Activated T-helper 2 cell treated with anti-CD3 and anti-CD28 coated beads, Interferon-gamma antibody, Interleukin-2, Interleukin-4, amounts not matched to agents 10 μg/mL and 5 μg/mL and 100 μg/mL, durations not matched to agents 14 hours and 24 hours and 36 hours (primary cell): ENCODE measurements at places on chromosomes 16 and 17.

GRCh38 chr17:40818343-40818732 lies 4.1 kb downstream of the KRT10 start:
- peaks cover 40% of the 10 kb centered on the region for H3K36me3 ChIP-seq
- peak overlapping the region; percentile 96 for H3K4me3 ChIP-seq
- peaks cover 25% of the 10 kb centered on the region for H3K4me1 ChIP-seq
- DNase-seq = no peak

GRCh38 chr17:49106321-49107210 lies 26.0 kb upstream of the B4GALNT2 start:
- no peak overlapping the region for H3K4me3 ChIP-seq
- DNase-seq = no peak
- H3K27ac ChIP-seq = no peak overlapping the region
- H3K27me3 ChIP-seq = peaks cover 11% of the 10 kb centered on the region
- no peaks in the 10 kb centered on the region for H3K36me3 ChIP-seq

DNA sequence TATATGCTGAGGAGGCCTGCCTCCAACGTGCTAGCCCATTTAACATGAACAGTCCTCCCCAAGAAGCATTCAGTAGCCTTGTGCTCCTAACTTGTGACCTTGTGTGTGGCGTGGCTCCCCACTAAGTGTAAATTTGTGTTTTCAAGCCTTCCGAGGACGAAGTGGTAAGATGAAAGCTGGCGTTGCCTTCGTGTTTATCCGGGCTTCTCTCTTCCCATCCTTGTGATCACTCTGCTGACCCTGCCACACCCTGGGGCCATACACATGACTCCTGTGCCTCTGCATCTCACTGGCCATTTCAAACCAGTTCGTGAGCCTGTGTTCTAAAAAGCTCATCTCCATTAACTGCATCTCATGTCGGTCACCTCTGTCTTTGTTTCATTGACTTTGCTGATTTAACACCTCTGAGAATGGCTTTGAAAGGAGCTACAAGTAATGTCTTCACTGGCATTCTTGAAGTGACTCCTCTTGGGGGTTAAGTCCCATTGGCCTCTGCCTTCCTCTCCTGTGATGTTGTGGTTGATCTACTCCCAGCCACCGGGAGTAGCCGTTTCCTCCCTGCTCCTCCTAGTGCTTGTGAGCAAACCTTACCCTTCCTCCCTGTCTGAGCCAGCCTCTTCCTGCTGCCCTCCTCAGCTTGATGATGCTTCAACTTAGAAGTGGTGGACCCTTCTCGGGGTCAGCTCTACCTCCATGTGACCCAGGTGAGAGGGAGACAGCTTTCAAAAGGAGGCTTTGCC lies 27.4 kb upstream of the NAGLU start:
- no peak overlapping the region for H3K4me3 ChIP-seq
- peaks cover 4% of the 10 kb centered on the region for H3K4me1 ChIP-seq
- DNase-seq = no peak
- peaks cover 4% of the 10 kb centered on the region for H3K27me3 ChIP-seq

DNA sequence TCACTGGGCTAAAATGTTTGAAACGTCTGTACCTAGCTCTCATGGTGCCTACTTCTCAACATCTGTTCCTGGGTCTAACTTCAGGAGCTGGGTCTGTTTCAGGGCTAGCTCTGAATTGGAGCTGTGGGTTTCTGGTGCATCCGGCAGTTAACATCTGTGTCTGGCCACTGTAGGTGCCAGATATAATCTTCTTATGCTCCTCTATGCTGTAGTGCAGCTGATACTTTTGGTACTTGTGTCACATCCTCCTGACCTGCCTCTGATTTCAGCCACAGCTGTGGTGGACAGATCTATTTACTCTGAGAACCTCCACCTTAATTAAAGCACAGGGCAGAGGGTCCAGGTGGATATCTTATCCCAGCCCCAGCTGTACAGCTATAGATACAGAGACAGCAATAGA lies 496.5 kb upstream of the CDH11 start:
- no peaks in the 10 kb centered on the region for H3K27me3 ChIP-seq
- DNase-seq = no peak
- H3K36me3 ChIP-seq = no peaks in the 10 kb centered on the region

- no peaks in the 10 kb centered on the region for H3K4me1 ChIP-seq
- peaks cover 2% of the 10 kb centered on the region for H3K27me3 ChIP-seq
- H3K4me3 ChIP-seq = no peak overlapping the region
- no peak for DNase-seq
Observed at GRCh38 chr17:21359483-21359840, 16.7 kb upstream of the KCNJ12 start.

DNA sequence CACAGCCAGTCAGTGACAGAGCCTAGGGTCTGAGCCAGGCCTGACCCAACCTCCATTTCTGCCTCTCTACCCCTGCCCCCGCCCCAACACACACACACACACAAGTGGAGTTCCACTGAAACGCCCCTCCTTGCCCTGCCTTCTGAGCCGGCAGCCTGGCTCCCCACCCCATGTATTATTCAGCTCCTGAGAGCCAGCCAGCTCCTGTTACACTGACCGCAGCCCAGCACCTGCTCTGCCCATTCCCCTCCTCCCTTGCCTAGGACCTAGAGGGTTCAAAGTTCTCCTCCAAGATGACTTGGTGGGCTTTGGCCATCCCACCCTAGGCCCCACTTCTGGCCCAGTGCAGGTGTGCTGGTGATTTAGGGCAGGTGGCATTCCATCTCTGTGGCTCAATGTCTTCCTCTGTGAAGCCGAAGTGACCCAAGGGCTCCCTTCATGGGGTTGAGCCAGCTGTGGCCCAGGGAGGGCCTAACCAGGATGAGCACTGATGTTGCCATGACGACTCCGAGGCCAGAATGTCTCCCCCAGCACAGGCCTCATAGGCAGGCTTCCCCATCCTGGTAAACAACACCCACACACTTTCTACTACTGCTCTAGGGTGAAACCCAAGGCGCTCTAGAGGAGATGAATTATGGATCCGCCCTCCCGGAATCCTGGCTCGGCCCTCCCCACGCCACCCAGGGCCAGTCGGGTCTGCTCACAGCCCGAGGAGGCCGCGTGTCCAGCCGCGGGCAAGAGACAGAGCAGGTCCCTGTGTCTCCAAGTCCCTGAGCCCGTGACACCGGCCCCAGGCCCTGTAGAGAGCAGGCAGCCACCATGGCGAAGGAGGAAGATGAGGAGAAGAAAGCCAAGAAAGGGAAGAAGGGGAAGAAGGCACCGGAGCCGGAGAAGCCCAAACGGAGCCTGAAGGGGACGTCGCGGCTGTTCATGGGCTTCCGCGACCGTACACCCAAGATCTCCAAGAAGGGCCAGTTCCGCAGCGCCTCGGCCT lies 9.7 kb downstream of the MYO15A start:
- no peaks in the 10 kb centered on the region for H3K4me1 ChIP-seq
- H3K27ac ChIP-seq = no peak overlapping the region
- H3K27me3 ChIP-seq = no peaks in the 10 kb centered on the region
- DNase-seq = no peak
- no peak overlapping the region for H3K4me3 ChIP-seq
- no peaks in the 10 kb centered on the region for H3K36me3 ChIP-seq

- H3K27ac ChIP-seq = no peak overlapping the region
- peaks cover 11% of the 10 kb centered on the region for H3K4me1 ChIP-seq
- no peaks in the 10 kb centered on the region for H3K36me3 ChIP-seq
- H3K27me3 ChIP-seq = peaks cover 35% of the 10 kb centered on the region
- H3K4me3 ChIP-seq = no peak overlapping the region
Observed at GRCh38 chr17:977166-977565, 2.4 kb downstream of the NXN start.

DNA sequence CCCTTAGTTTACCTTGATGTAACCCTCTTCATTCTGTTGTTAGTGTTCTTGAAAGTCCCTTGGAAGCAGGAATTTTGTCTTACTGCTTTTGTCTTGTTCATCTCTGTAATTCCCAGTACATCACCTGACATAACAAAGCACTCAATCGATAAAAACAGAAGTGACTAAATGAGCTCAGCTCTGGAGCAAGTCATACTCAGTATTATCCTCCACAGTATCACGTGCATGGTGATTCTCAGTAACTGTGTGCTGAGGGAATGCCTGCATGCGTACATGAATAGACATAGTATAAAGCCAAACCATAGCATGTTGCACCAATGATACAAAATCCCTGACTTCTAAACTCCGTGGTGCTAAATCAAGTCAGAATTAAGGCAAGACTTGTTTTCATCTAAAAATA lies 7.2 kb downstream of the KRT38 start:
- H3K4me1 ChIP-seq = no peaks in the 10 kb centered on the region
- no peak overlapping the region for H3K4me3 ChIP-seq
- no peaks in the 10 kb centered on the region for H3K36me3 ChIP-seq
- H3K27ac ChIP-seq = no peak overlapping the region
- no peak for DNase-seq

GRCh38 chr17:79874329-79874981 lies 35.2 kb upstream of the CBX4 start:
- no peaks in the 10 kb centered on the region for H3K36me3 ChIP-seq
- no peak for DNase-seq
- peaks cover 6% of the 10 kb centered on the region for H3K27me3 ChIP-seq
- H3K27ac ChIP-seq = no peak overlapping the region

- peaks cover 15% of the 10 kb centered on the region for H3K4me1 ChIP-seq
- H3K36me3 ChIP-seq = no peaks in the 10 kb centered on the region
- no peak overlapping the region for H3K4me3 ChIP-seq
- H3K27ac ChIP-seq = no peak overlapping the region
- H3K27me3 ChIP-seq = peaks cover 10% of the 10 kb centered on the region
Observed at GRCh38 chr17:65093930-65094329, 37.4 kb upstream of the GNA13 start.

DNA sequence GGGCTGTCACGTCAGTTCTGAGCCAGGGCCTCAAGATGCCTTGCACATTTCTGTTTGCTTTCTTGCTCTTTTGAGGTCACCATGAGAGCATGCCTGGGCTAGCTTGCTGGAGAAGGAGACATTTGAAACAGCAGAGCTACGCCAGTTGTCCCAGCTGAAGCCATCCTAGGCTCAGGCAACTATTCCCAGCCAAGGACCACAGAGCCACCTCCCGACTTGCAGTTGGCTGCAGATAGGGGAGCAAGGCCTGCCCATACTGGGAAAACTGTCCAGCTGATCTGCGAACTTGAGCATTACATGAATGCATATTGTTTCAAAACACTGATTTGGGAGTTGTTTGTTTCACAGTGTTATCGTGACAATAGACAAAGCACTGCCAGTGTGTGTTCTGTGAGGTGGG lies 340.8 kb downstream of the XYLT1 start:
- no peak overlapping the region for H3K4me3 ChIP-seq
- peaks cover 68% of the 10 kb centered on the region for H3K36me3 ChIP-seq
- no peaks in the 10 kb centered on the region for H3K27me3 ChIP-seq
- no peak for DNase-seq
- peaks cover 9% of the 10 kb centered on the region for H3K4me1 ChIP-seq

- H3K4me1 ChIP-seq = peaks cover 28% of the 10 kb centered on the region
- no peaks in the 10 kb centered on the region for H3K36me3 ChIP-seq
- H3K27me3 ChIP-seq = peaks cover 67% of the 10 kb centered on the region
- no peak overlapping the region for H3K4me3 ChIP-seq
- no peak for DNase-seq
Observed at GRCh38 chr17:56599088-56599487, 5.6 kb downstream of the NOG start.

DNA sequence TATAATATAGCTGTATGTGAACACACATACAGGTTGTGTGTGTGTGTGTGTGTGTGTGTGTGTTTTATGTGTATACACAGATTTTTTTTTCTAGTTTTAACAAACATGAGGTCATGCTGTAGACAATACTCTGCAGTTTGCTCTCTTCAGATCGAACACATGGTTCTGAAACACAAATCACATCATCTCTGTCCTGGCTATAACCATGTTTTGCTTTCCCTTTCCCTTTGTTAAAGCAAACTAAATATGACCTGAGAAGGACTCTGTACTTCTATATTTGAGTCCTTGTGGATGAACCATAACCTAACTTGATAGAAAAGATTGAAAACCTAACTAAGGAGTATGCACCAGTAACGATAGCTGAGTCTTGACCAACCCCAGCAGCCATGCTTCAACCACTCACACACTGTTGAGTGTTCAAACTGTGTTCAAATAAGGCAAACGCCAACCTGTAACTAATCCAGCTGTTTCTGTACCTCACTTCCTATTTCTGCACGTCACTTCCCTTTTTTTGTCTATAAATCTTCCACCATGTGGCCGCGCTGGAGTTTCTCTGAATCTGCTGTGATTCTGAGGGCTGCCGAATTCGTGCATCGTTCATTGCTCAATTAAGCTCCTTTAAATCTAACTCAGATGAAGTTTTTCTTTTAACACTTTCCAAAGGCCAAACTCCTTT lies 303.8 kb downstream of the HS3ST3B1 start:
- no peaks in the 10 kb centered on the region for H3K4me1 ChIP-seq
- no peak overlapping the region for H3K27ac ChIP-seq
- no peaks in the 10 kb centered on the region for H3K36me3 ChIP-seq
- no peak for DNase-seq
- no peaks in the 10 kb centered on the region for H3K27me3 ChIP-seq
- H3K4me3 ChIP-seq = no peak overlapping the region

- no peak for DNase-seq
- H3K36me3 ChIP-seq = no peaks in the 10 kb centered on the region
- H3K4me3 ChIP-seq = no peak overlapping the region
Observed at GRCh38 chr16:54585094-54585997, 298.8 kb upstream of the IRX3 start.

GRCh38 chr17:45792437-45792836 lies 8.3 kb downstream of the CRHR1 start:
- no peak overlapping the region for H3K27ac ChIP-seq
- H3K27me3 ChIP-seq = peaks cover 40% of the 10 kb centered on the region
- H3K36me3 ChIP-seq = no peaks in the 10 kb centered on the region
- DNase-seq = no peak
- H3K4me1 ChIP-seq = no peaks in the 10 kb centered on the region

DNA sequence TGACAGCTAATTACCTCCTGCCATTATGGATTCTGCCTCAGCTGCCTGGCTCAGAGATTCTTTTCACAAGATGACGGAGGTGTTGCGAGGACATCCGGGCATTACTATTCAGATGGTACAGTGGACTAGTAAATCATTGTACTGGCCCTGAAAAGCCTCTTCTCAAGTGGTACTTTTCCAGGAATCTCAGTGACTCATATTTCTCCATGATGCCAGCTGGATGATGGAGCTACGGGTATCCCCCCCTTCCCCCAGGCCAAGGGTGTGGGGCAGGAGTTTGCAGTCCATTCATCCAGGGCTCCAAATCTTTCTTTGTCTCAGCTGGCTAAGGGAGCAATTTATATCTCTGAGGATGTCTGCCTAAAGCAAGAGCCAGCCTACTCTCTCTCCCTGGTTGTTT lies 107.7 kb upstream of the GPR139 start:
- no peak overlapping the region for H3K27ac ChIP-seq
- no peaks in the 10 kb centered on the region for H3K4me1 ChIP-seq
- H3K4me3 ChIP-seq = no peak overlapping the region
- H3K27me3 ChIP-seq = no peaks in the 10 kb centered on the region

- DNase-seq = no peak
- no peaks in the 10 kb centered on the region for H3K36me3 ChIP-seq
- peaks cover 12% of the 10 kb centered on the region for H3K27me3 ChIP-seq
- H3K4me3 ChIP-seq = no peak overlapping the region
- H3K4me1 ChIP-seq = peaks cover 47% of the 10 kb centered on the region
Observed at GRCh38 chr16:79612207-79612606, 11.7 kb upstream of the MAF start.

DNA sequence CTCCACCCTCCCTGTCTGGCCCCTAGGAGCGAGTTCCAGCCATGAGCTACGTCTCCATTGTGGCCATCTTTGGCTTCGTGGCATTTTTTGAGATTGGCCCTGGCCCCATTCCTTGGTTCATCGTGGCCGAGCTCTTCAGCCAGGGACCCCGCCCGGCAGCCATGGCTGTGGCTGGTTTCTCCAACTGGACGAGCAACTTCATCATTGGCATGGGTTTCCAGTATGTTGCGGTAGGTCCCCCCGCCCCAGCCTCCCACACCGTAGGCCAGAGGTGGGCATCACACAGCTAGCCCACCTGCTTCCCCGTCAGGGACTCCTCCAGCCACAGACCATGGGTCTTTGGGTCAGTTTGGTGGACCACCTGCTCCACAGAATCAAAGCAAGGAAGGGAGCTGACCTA lies 4.2 kb downstream of the SLC2A4 start:
- no peak overlapping the region for H3K27ac ChIP-seq
- H3K4me3 ChIP-seq = no peak overlapping the region
- H3K27me3 ChIP-seq = peaks cover 34% of the 10 kb centered on the region
- H3K4me1 ChIP-seq = peaks cover 11% of the 10 kb centered on the region
